Left lobe of liver (tissue), 2 donors: ENCODE measurements at places on chromosomes 5 and 9. TPM values are rescaled to one million over a fixed set of nuclear protein-coding genes. Genes with fewer than 3 reads are reported as not detected.

- no peak for DNase-seq
These were observed 258.5 kb downstream of the BNC2 start for GRCh38 chr9:16611983-16612382.

DNA sequence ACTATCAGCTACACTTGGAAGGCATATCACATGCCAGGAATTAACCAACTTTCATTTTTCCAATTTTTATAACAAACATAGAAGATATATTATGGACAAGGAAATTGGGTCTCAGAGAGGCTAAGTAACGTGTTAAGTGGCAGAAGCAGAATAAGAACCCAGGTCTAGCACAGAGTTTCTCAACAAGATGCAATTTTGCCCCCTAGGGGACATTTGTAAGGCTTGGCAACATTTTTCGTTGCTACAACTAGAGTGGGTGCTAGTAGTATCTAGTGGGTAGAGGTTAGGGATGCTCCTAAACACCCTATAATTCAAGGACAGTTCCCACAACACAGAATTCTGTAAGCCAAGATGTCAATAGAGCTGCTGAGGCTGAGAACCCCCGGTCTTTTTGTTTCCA, 180.6 kb downstream of the SNCAIP start:
- no peak for DNase-seq

GRCh38 chr5:95951916-95952315, 9.7 kb downstream of the ELL2 start:
- no peak for DNase-seq

DNA sequence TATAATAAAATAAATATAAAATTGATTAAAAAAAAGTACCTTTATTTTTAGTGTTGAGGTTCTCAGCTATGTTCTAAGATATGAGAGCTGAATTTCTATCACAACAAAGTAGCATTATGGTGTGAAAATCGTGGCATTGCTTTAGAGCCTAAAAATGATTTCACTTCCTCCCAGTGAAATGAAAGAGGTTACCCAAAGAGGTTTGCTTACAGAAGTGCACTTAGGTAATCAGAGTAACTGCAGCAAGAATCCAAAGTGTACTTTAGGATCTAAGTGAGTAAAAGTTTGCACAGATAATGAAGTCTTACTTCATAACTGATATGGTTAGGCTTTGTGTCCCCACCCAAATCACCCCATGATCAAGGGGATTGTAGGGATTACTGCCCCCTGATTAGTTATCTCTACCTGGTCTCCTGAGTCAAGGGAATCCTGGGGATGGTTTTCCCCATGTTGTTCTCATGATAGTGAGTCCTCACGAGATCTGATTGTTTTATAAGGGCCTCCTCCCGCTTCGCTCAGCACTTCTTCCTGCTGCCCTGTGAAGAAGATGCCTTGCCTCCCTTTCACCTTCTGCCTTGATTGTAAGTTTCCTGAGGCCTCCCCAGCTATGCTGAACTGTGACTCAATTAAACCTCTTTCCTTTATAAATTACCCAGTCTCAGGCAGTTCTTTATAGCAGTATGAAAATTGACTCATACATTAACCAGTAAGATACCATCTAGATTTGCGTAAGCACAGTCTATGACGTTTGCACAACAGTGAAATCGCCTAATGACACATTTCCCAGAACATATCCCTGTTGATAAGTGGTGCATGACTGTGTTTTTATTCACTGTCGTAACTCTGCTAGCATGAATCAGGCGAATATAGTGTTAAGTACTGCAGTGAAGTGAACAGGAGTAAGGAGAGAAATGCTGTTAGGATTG, 40.3 kb upstream of the LRRC70 start:
- no peak for DNase-seq

GRCh38 chr5:120293796-120294195, 170.3 kb upstream of the PRR16 start:
- DNase-seq: no peak

GRCh38 chr5:29079771-29080170, 2041.4 kb upstream of the CDH9 start:
- DNase-seq: no peak

DNA sequence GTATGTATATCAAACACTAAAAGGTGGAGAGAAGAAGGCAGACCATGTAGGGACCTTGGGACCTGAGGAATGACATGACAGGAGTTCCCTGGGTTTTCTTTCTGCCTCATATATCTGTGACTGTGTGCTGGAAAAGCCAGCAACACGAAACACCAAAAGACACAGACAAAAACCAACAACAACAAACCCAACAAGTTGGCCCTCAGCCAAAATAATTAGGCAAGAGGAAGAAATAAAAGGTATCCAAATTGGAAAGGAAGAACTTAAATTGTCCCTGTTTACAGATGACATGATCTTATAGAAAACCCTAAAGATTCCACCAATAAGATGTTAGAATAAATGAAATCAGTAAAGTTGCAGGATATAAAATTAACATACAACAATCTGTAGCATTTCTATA, 21.7 kb downstream of the ABO start:
- no peak for DNase-seq

DNA sequence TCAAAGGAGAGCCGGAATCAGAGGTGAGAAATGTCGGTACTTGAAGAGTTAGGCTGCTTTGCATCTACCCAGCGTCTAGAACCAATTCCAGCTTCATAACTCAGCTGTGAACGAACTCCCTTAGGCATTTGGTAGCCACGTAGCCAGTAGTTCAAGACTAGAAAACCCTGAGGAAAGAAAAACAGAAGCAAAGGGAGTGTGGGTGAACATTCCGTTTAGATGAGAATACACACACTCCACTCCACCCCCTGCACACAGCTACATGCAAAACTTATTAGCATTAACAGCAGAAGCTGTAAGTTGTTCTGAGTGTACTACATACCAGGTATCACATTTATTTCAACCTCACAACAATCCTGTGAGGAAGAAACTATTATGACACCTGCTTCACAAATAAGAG, 78.3 kb downstream of the SMIM23 start:
- no peak for DNase-seq

GRCh38 chr5:43316421-43316820, 3.2 kb upstream of the HMGCS1 start:
- no peak for DNase-seq

- DNase-seq: no peak
These were observed 188.1 kb upstream of the IL12B start for GRCh38 chr5:159518371-159518770.

DNA sequence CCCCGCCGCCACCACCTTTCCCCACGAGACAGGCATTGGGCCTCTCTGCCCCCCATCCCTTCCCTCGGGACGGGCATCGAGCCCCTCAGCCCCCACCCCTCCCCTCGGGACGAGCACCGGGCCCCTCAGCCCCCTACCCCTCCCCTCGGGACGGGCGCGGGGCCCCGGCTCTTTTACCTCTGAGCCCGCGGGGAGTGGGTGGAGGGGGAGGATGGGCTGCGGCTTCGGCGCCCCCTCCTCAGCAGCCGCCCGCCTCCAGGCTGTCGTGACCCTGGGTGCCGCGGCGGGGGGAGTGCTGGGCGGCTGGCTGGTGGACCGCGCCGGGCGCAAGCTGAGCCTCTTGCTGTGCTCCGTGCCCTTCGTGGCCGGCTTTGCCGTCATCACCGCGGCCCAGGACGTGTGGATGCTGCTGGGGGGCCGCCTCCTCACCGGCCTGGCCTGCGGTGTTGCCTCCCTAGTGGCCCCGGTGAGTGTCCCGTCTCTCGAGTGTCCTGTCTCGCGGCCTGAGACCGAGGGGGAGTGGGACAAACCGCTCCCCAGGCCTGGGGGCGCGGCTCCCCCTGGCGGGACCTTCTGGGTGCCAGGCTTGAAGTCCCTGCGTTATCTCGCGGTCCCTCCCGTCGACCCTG, 791 bp downstream of the SLC2A8 start:
- DNase-seq: no peak

DNA sequence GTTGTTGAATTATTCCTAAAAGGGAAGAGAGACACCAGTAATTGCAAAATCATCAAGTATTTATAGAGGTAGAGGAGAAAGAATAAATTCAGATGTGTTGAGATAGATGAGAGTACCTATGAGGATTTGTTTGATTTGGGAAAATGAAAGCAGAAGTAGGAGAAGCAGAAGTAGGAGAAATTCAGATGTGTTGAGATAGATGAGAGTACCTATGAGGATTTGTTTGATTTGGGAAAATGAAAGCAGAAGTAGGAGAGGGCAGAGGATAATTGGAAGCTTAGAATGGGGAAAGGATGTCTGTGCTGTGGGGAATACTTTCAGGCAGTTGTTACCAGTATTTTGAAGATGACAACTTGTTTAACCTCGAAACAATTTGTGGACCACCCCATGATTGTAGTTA, 35.1 kb upstream of the ZCCHC7 start:
- no peak for DNase-seq

GRCh38 chr5:36177715-36178523, 26.0 kb downstream of the SKP2 start:
- DNase-seq: no peak

DNA sequence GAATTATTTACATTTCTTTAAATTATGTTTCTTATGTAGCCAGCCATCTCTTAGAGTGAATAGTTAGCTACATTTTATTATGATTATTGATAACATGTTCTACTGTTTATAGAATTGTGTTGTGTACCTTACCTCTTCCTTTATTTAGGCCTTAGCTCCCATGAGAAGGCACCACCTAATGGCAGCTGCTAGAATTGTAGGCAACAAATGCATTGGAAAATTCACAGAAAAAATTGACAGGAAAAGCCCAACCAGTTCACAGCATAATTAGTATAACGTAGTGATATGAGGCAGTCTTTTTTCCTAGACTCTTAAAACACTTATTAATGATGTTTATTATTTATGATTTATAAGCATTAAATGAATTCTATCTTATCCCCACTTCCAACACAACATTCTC, 175.8 kb downstream of the WDR70 start:
- DNase-seq: no peak

DNA sequence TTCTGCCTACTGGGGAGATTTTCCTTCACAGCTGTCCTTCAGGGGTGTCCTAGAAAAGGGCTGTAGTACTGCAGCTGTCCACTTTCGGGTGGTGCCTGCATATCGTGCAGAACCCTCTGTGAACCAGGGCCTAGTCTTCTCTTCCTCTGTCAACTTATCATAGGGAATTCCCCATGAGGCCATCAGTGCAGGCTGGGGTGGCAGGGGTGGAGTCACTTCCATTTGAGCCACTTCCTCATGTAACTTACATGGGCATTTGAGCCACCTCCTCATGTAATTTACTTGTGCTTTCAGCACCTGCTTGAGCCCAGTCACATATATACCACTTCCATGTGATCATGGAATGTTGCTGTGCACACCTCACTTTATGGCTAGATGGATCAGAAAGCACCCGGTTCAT, 742.0 kb upstream of the RGMB start:
- no peak for DNase-seq

GRCh38 chr9:16184964-16185646, 632.3 kb downstream of the CCDC171 start:
- DNase-seq: no peak

DNA sequence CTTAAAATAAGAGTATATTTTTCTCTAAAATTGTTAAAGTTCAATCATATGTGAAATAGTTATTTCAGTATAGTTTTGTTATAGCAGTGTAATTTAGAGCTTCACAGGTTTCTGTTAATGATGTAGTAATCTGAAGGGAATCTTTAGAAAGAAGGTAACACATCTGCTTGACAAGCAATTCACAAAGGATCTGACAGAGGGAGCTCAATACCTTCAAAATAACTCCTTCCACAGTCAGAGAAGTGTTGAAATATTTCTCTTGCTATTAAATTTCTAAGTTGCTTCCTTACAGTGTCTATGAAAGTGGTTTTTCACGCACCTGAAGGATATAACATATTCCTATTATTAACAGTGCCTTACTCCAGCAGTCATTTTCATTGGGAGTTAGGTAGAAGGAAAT, 44.9 kb downstream of the SLC25A51 start:
- DNase-seq: no peak

DNA sequence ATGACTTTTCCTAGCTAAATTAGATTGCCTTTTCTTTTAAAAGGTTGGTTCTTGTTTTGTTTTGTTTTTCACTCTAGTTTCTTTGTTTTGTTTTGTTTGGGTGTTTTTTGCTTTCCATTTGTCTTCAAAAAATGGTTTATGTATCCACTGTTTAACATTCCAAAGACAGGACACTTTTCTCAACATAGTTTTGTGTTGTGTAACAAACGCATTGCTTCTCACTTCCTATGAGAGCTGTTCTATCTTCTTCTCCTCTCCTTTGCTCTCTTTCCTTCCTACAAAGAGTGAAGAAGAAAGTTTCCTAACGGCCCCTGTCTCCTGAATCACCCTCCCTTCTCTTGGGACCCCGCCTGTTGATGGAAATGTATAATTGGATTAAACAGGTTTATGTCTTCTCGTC, 539.7 kb downstream of the ACTL7B start:
- no peak for DNase-seq

GRCh38 chr9:134487066-134487710, 154.4 kb upstream of the COL5A1 start:
- no peak for DNase-seq

- DNase-seq: no peak
These were observed 351.2 kb downstream of the MLLT3 start for GRCh38 chr9:20271096-20271495.

GRCh38 chr9:111839387-111839786, 44.6 kb upstream of the SHOC1 start:
- no peak for DNase-seq

GRCh38 chr9:131677444-131678180, 62.3 kb downstream of the RAPGEF1 start:
- no peak for DNase-seq

DNA sequence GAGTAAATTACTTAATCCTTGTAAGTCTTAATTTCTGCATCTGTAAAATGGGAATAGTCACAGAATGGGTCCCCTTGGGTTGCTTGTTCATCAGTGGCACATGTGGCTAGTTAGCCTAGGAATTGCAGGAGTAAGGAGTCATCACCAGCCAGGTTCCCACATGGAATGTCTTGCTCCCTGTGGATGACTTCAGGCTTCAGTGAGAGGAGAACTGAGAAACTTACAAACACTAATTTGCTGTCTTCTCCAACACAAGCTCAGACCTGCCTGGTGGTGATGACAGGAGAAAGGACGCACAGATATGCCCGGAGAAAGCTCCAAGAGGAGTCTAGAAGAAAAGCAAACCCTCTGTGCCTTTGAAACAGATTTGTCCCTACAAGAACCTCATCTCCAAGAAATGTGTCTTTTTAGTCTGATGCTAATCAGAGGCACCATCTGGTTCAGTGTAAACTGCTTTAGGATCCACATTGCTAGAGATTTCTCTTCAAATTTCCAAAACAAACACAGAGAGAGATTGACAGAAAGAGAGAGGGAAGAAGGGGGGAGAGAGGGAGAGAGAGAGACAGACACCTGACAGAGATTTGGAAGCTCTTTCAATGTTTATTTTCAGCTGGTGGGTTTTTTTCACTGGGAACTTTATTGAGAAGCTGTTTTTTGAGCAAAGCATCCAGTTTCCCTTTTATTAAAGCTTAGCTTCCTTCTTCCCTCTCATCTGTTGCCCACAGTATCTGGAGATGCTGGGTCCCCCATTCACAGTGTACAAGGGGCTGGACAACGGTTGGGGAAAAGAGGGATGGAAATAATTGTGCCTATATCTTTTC, 128.3 kb downstream of the DOCK2 start:
- DNase-seq: no peak

CDKN2A gene
- 0.55 TPM for total RNA-seq

MELK gene
- 0.23 TPM for total RNA-seq

SOHLH1 gene
- total RNA-seq: not detected

P4HA2 gene
- 13.8 TPM for total RNA-seq

LTC4S gene
- total RNA-seq: 2.6 TPM

FAM151B gene
- total RNA-seq: 1.2 TPM

ACOT12 gene
- total RNA-seq: 51.6 TPM

FBXO10 gene
- 3.4 TPM for total RNA-seq

LEAP2 gene
- total RNA-seq: 168 TPM

SURF2 gene
- total RNA-seq: 9.0 TPM
